ACHN (cell line): ENCODE measurements at places on chromosomes 12 and 14.

DNA sequence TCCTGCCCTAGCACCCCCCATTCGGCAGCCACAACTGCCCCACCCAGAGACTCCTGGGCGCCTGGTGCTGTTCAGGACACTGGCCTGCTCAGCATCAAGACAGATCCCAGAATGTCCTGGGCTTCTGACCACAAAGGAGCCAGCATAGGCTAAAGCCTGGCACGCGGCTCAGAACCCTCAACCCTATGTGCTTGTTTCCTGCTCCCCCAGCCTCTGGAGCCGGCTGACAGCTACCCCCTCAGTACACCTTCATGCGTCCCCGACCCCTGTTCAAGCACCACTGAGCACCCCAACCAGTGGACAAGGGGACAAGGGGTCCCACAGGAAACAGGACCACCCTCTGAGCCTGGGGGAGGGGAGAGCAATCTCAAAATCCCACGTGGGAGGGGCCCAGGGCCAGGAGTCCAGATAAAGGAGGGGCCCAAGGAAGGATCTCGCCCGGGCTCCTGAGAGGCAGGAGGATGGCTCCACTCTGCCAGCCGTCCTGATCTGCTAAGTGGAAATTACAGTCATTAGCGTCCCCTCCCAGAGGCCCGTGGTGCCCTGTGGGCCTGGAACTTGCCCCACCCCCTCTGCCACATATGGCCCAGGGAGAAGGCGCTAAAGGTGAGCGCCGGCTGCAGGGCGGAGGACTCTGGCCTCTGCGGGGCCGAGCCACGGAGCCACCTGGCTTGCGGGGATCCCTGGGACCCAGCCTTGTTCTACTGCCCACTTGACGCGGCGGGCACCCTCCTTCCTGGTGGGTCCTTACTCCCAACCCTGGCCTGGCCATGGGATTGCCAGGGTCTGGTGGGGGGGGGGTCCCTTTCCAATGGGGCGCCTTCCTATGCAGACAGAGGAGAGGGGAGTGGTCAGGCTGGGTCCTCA is 27.2 kb upstream of the GPR132 start:
- peak; percentile 38 for DNase-seq

GRCh38 chr14:93989939-93990338 is 7.2 kb upstream of the CCDC197 start:
- DNase-seq, result no peak

DNA sequence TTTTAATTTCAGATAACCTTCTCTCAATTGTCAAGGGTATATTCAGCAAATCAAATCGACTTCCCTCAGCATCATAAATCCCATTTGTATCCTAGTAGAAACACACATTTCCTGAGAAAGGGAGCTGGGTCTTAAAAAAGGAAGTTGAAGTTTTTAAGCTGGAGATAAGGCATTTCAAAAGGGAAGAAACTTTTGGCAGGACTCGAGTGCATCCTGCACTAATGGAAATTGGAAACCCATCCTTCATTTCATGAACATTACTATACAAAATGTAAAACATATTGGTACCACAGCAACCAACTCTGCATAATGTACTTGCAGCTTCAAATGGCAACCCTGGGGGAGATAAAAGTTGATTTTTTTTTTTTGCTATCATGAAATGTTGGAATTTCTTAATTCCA is 23.7 kb upstream of the TMCC3 start:
- no peak for DNase-seq

DNA sequence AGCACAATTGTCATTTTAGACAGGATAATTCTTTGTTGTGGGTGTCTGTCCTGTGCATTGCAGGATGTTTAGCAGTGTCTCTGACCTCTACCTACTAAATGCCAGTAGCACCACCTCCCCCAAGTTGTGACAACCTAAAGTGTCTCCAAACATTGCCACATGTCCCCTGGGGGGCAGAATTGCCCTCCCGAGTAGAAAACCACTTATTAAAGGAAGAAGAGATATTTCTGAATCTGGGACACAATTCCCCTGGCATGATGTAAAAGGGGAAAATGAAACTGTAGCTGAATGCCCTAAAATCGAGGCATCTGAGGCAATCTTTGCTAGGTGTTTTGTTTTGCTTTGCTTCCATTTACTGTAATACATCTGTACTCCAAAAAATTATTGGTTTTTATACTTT is 116.8 kb upstream of the NAP1L1 start:
- DNase-seq, result peak; percentile 31

DNA sequence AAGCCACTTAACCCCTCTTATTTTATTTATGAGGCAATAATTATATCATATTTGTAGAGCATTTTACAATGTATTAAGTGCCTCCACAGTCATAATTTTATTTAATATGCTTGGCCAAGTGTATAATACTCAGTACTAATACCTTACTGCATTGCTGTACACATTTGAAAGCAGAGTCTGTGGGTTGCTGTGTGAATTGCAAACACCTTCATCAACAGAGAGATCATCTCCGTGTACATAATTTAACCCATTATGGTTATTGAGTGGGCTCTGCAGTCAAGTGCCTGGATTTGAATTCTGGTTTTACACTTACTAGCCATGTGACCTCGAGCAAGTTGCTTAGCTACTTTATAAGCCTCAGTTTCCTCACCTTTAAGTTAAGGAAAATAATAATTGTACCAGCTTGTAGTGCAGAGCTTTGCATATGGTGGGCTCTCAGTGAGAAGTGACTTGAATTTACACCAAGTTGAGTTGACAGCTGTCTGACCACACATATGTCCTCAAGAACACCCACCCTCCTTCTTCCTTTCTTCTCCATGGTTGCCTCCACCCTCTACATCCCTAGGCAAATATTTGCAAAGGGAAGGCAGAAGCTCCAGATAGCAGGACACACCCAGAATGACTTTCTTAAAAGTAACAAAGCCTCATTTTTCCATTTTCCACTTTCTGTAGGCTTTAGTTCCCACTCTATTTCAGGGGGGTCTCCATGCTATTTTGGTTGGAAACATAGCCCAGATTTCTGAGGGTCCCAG is 12.3 kb downstream of the CRACR2A start:
- no peak for DNase-seq

DNA sequence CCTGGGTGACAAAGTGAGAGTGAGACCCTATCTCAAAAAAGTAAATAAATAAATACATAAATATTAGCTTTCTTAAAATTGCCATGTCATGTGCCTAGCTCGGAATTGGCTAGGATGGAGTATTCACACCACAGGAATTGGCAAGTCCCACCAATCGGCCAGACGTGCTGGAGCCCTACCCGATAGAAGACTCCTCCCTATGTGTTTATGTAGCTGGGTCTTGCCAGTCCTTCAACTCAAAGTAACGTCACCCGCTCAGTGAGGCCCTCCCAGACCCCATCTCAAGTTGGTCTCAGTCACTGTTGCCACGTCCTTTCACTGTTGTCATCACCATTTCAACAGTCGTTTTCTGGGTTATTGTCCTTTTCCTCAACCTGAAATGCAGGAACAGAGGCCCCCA is 20.2 kb downstream of the VRTN start:
- no peak for DNase-seq

- no peak for DNase-seq
Measured at GRCh38 chr14:24705840-24706239, 71.8 kb upstream of the GZMB start.

GRCh38 chr12:49885663-49886461 is 17.8 kb downstream of the FAIM2 start:
- DNase-seq, result no peak

DNA sequence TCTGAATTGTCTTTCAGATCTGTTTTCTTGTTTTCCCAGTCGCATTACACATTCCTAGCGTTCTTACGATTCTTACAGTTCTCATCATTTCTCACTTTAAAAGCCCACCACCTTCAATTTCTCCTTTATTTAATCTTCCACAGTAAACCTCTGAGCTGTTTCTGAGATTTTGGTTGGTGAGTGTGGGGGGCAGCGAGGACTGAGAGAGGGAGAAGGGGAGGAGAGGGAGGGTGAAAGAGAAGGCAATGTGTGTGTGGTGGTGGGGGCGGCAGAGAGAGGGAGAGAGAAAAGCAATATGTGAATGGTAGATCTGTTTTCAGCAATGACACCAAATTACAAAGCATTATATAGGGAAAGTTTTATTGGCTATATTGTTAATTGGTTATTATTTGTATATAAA is 282.6 kb downstream of the SOX5 start:
- no peak for DNase-seq

- DNase-seq, result no peak
Measured at GRCh38 chr12:124756166-124756565, 107.5 kb downstream of the SCARB1 start.

DNA sequence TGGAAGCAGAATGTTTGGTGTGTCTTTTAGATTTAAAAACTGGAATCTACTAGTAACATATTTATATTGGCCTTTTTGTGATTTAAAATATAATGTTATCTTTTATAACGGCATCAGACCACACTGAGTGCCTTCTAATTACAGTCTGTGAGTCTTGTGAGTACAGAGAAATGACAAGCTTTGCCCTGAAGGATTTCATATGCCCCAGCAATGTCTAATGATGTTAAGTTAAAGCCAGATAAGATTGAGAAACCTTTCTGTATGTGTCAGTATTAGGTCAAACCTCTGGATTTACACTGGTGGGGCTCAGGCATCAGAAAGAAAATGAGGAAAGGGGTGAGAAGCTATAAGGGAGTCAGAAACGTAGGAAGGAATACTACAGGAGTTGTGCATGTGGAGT is 25.2 kb downstream of the PLEKHA5 start:
- DNase-seq, result no peak

- DNase-seq, result no peak
Measured at GRCh38 chr12:45981075-45981837, 9.1 kb downstream of the SCAF11 start.

DNA sequence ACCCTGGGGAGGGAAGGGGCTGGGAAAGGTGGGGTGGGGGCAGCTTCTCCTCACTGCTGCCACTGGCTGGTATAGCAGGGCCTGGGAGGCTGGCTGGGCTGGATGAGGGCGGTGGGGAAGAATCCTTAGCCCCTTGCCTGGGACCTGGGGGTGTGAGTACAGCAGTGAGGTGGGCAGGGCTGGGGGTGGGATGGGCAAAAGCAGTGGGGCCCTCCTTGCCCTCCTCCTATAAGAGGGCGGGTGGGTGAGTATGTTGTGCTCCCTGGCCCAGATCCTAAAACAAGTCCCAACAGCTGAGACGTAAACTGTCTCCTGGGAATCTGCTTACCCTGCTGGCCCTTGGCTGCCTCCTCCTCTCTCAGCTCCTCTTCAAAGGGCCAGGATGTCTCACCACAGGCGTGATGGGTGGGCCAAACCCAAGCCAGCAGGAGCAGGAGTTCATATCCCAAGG is 2.2 kb downstream of the NCKAP5L start:
- no peak for DNase-seq

DNA sequence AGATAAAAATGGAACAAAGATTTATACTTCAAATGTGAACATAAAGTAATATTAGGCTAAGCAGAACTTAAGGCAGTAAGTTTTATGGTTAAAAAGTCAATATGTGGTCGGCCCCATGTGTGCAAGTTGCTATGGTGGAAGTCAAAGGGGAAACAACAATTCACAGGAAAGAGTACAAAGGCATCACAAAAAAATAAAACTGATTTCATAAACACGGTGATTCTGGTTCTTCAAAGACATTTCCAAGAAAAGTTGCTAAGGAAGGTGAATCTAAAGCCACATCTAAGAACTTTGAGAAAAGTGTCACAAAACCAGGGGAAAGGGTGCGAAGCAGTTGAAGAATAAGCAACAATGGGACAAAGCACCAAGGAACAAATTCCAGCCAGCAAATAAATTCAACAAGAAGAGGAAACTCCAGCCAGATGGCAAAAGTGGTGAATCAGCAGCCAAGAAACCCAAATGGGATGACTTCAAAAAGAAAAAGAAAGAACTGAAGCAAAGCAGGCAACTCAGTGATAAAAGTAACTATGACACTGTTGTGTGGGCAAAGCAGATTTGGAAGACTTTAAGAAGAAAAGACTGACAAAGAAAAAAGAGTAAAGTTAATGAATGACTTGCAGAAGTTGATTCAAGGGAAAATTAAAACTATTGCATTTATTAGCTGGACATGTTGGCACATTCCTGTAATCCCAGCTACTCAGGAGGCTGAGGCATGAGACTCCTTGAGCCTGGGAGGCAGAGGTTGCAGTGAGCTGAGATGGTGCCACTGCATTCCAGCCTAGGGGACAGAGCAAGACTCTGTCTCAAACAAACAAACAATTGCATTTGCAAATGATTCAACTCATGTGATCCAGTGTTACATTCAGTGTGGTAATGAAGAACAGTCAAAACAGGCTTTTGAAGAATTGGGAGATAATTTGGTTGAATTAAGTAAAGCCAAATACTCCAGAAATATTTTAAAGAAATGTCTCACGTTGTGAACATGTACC is 19.5 kb downstream of the PTGDR start:
- no peak for DNase-seq

GRCh38 chr14:101171650-101172049 is 268.1 kb upstream of the RTL1 start:
- no peak for DNase-seq

DNA sequence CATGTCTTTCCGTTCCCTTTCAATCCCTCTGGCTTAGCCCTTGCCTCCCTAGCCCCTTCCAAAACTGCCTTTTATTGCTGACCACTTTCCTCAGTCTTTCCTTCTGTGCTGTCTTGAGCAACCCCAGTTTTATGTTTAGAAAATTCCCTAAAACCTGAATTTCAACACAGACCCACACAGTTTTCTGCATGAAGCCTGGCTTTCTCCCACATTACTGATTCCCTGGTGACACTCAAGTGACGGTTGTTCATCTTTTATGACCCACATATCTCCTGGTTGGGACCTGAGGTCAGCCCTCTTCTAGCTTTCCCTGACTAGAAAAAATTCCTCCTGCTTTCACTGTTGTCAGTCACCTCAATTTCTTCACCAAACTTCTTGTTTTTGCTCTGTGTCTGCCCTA is 21.0 kb downstream of the FGD4 start:
- DNase-seq, result no peak

DNA sequence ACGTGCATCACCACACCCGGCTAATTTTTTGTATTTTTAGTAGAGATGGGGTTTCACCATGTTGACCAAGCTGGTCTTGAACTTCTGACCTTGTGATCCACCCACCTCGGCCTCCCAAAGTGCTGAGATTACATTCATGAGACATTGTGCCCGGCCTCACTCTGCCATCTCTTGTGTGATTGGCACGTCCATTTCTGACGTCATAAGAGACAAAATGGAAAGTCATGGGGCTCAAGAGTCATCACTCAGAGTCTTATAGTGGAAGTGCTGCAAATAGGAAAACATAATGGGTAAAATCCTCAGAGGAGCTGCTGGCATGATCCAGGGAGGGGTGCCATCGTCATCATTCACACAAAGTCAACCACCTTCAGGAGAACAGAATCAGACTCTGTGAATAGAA is 54.2 kb upstream of the GPATCH2L start:
- no peak for DNase-seq
